ENCODE measurements at places on chromosomes 1 and 21. TPM values are rescaled to one million over a fixed set of nuclear protein-coding genes. Genes with fewer than 3 reads are reported as not detected.

GRCh38 chr1:201254625-201255478 is 28.5 kb upstream of the PKP1 start:
- no peak for DNase-seq

The OR6N1 gene
- polyA plus RNA-seq: not detected

- no peak for DNase-seq
Observed at GRCh38 chr1:76379506-76379905, 305.0 kb downstream of the ST6GALNAC3 start.

The SPRR3 gene
- 0.65 TPM for polyA plus RNA-seq

DNA sequence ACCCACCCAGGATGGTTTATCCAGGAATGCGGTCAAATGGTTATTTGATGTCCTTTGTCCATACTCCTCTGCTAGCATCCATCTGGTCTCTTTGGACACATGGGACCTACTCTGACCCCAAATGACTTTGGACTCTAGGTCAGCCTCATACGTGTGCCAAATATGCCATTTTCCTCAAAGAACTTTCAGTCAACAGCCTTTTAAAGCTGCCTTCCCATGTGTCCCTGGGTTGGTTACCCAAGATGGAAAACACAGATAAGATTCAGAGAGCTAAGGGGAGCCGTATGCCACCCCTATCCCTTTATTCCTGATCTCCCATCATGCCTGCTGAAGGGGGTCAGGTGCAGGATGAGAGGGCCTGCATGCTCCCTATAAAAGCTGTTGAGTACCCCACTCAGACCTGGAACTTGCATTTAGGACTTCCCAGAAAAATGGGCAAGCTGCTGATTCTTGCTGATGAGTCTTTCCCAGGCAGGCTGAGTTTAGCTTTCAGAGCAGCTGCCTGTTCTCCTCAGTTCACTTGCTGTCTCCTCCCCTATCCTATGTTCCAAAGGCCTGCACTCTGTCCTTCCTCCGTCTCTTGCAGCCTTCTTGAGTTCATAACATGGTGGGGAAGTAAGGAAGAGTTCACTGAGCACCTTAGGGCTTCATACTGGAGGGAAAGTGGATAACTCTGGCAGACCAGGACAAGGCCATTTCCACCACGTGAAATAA is 19.8 kb downstream of the CHI3L2 start:
- DNase-seq: no peak

GRCh38 chr21:45455674-45456583 is 51.0 kb downstream of the COL18A1 start:
- no peak for DNase-seq

DNA sequence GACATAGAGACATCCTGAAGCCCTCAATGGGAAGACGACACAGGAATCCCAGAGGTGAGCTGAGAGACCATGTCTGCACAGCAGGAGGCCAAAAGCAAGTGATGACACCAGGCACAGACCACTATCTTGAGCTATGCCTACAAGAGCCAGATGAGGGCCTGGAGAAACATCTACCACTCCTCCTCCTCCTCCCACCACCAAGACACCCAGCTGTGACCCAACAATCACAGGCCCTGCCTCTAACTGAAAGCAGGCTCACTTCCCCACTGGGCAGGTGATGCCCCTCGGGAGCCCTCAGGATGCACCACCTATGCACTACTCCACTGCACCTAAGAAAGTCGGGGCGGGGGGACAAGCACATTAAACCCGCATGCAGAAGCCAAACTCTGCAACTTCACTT is 16.5 kb downstream of the TADA1 start:
- DNase-seq: no peak

The S100A14 gene
- 7.1 TPM for polyA plus RNA-seq

The BACE2 gene
- polyA plus RNA-seq: 51.1 TPM

The FHAD1 gene
- polyA plus RNA-seq: 0.38 TPM

GRCh38 chr1:78619803-78620579 is at the start of gene IFI44L:
IFI44L (plus strand) TSS chr1:78620448; CDS start chr1:78627916, 7,468 bp downstream.
- DNase-seq: no peak

The IFI6 gene
- 217 TPM for polyA plus RNA-seq

DNA sequence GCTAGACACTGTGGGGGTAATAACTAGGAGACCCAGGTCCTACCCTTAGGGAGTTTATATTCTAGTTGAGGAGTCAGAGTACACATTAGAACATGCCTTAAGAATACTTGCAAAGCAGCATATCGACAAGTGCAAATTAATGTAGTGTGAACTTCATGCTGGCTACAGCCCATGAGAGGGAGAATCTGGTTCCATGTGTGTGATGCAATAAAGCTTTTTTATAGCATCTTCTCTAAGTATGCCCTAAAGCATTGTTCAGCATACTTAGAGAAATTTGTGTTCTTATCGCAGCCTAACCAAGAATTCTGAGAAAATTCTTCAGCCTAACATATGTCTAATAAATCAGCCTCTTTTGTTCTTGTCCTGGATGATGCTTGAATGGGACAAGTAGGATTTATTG is 95.5 kb downstream of the SDCCAG8 start:
- no peak for DNase-seq

- DNase-seq: no peak
Observed at GRCh38 chr1:78370779-78371482, 119.8 kb upstream of the PTGFR start.

DNA sequence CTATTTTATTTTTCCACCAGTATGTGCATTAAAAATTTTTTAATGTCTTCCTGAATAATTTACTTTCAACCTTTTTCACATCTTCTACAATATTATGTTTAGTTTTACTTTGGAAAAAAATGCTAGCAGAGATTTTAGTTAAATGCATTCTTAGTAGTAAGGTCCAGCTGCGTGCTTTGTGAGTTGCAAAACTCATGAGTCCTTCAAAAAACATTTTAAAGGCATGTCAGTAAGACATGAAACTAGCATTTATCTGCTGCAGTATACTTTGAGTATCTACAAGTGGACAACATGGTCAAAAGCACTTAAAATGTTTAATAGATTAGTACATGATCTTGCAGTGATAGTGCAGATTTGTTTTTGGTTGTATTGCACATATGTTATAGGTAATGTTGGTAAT is 139.0 kb downstream of the HS2ST1 start:
- no peak for DNase-seq

DNA sequence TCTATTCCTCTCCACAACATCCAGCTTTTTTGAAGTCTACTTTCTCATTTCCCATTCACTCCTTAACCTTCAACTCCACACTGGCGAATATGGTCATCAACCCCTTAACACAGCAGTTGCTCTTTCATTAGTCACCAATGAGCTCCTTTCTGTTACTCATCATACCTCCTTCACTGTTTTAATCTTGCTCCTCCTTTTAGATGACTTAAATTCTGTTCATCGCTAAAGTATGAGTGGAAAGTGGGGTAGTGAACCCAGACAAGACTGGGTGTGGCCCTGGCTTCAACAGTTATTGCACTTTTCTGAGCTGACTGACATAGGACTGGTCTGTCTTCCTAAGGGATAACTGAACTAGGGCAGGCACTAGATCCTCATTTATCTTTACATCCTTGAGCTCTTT is 51.3 kb downstream of the AKT3 start:
- DNase-seq: no peak

GRCh38 chr1:162062542-162063015 is 6.9 kb upstream of the NOS1AP start:
- DNase-seq: peak; percentile 49

DNA sequence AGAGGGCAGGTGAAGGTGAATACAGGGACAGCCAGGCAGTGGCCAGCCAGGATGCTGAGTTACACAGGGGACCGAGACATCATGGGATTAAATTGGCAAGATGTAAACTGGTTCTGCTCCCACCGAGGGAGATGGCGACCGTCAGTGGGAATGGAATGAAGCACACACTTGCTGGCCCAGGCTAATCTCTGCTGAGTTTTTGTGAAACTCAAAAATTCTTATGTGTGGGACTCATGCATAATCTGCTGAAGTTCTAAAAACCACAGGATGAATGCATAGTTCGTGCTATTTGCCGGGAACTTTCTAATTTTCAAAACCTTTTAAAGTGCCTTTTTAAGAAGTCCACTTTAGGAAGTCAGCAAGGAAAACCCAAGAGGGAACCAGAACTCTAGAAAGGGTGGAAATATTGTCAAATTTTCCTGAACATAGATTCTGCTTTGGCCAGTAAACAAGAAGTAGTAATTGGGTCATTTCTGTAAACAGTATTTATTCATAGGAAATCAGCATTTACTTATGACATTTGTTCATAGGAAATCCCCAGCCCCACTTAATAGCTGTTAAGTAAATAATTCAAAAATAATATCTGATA is 85.4 kb upstream of the ROR1 start:
- no peak for DNase-seq

- no peak for DNase-seq
Observed at GRCh38 chr1:174713796-174714195, 266.0 kb downstream of the GPR52 start.

DNA sequence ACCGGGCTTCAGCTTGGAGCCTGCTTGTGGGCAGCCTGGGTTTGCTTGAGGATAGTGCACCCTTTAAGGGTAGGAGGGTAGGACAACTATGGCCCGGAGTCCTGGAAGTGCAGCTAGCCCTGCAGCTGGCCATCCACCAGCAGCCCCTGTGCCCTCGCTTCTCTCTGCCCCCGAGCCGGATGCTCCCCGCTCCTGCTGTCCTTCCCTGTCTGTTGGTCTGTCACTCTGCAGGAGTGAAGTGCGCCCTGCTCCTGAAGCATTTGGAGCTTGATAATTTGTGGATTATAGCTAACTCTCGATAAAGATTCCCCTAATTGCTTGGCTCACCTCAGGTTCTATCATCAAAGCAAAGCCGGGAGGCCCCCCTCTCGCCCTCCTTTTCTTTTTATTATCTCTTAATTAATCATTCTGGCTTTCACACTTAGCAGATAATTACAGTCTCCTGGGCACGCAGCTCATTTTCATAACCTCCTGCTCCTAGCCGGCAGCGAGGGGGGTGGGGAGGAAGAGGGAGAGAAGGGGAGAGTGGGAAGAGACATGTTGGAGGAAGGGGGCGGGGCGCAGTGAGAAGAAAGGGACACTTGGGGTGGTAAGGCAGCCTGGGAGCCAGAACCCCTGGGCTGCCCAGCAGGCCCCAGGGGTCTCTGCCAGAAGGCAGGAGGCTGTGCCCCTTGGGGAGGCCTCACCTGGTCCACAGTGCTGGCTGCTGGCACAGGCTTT is 14.4 kb downstream of the KIRREL1 start:
- DNase-seq: no peak

GRCh38 chr1:221813887-221814286 is 72.0 kb upstream of the DUSP10 start:
- DNase-seq: no peak

DNA sequence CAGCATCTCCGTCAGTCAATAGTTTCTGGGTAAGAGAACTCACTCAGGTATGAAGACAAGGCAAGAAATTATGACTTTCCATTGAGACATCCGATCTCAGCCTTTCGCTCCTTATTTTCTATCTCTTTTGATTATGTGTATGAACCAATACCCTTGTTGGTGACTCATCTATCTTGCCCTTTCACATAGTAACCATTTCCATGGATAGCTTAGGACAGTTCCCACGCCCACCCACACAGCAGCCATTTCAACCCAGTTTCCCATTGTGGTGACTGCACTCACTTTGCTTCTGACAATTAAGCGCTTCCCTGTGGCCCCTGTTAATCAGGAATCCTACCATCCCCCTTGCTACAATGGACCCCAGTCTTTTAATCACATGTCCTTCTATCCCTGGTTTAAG is 210.6 kb upstream of the ADGRL2 start:
- DNase-seq: no peak

DNA sequence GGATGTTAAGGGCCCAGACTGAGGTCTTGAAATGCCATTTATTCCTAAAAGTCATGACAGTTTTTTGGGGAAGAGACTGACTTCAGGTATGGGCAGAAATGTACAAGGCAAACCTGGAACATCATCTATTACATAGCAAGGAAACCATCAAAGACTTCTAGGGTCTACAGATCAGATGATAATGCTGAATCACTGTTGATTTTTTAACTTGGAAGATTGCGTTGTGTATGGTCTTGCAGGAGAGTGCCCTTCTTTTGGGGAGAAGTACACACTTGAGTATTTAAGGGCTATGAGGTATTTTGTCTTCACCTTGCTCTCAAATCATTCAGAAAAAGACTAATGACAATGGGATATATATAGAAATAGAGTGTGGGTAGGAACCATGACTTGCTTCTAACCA is 15.4 kb upstream of the RD3 start:
- no peak for DNase-seq

DNA sequence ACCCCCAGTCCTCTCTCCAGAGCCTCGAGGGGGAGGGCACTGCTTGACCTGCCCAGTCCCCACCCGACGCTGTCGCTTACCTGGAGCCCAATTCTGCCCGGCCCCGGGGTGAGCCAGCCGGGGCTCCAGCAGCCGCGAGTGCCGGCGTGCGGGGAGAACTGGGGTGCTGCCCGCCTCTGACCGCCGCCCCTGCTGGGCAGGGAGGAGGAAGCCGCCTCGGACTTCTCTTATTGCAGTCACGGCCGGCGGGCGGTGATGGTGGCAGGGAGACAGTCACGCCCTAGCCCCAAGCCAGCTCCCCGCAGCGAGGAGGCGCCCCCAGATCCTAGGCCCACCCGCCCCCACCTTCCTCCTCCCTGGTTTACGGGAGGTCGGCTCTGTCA is at the start of gene FGR:
FGR (minus strand) TSS at position 201 of the 383 bp plus-strand sequence. CDS start 11,269 bp downstream, outside the sequence.
- DNase-seq: no peak

The KRTAP6-3 gene
- polyA plus RNA-seq: not detected

DNA sequence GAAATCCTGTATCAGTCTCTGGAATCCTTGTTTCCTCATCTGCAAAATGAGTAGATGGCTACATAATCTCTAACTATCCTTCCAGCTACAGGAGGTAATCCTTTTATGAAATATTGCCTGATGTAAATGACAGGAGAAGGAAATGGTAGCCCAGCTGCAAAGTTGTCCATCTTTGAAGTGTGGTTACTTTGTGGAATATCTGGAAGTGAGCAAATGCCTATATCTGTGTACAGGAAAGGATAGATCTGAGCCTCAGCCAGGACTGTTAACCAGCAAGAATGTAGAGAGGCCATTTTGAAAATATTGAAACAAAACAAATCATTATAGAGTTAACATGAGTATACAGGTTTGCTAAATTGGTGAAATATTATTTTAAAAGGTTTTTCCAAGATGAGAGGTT is 74.8 kb upstream of the BMP8A start:
- no peak for DNase-seq

GRCh38 chr1:221392453-221392852 is 349.4 kb downstream of the DUSP10 start:
- no peak for DNase-seq

DNA sequence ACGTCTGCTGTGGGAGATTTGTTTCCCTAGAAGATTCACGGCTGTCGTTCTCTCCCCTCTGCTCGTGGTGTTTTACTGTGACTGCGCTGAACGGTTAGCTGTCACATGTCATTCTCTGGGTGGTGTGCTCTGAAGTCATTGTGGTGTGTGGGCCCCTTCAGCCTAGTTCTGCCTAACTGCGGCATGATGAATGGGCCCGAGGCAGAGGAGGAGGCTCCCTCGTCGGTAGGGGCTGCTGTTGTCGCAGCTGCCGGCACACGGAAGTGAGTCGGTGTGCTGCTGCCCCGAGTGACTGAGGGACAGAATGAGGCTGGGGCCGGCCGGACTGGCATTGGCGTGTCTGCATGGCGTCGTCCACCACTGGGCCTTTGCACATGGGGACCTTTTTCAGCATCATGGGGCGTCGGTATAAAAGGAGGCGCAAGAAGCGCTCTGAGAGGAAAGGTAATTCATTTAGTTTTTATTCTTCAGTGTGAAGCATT is 77.9 kb downstream of the ADARB1 start:
- no peak for DNase-seq

All from urinary bladder (tissue), 4 donors.